Jurkat, Clone E6-1 (cell line): ENCODE measurements at places on chromosomes 2 and 18.

DNA sequence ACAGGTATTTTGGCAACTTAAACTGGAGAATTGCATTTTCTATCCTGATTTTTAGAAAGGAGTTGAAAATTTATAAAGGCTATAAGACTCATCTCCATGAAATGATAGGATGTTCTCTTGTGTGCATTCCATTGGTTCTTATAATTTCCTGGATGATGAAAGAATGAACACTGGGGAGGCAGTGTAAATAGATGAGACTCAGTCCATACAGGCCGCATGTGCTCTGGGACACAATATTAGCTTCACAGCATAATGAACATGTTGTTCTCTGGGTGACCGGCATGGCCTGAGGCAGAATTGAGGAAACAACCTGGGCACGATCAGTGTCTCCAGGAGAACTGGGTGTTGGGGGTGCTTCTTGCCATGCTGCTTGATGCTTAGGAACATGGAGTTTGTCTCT is 38.8 kb downstream of the AOX1 start:
- DNase-seq: no peak

DNA sequence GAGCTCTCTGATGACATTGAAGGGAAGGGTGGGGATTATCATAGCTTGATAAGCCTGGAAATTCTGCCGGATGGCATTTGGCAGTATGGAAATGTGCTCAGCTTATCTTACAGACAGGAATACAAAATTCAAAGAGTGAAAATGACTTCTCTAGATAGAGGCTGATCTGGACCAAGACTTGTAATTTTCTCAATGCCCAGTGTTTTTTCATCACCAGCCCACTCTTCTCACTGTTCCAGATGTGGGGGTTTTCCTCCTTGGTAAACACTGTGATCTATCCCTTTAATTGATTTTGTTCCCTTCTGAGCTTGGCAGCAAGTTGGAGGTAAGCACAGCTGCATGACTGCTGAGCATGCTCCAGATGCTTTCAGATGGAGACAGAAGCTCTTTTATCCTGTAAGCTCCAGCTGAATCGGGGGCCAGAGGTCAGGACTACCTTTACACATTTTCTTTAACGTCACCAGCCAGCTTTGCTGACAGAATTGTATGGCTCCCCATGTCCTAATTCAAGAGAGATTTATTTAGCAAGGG is 287.4 kb upstream of the TCF4 start:
- no peak for DNase-seq

GRCh38 chr2:31287654-31288053 is 53.7 kb downstream of the EHD3 start:
- no peak for DNase-seq

DNA sequence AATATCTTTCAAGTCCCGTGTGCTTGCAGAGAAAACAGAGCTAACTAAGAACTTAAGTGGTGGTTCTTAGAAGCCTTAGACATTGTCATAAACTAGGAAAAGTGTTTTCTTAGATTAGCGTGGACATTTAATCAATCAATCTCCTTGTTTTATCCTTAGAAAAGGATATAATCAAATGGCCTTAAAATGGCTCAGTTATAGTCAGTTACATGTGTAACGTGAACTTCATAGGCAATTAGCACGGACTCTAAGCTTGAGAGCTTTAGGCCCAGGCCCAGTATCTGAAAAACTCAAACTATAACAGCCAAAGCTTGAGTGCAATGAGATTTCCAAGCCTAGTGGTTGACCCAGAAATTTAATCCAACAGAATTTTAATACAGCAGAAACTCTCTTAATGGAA is 43.5 kb upstream of the SP3 start:
- no peak for DNase-seq

DNA sequence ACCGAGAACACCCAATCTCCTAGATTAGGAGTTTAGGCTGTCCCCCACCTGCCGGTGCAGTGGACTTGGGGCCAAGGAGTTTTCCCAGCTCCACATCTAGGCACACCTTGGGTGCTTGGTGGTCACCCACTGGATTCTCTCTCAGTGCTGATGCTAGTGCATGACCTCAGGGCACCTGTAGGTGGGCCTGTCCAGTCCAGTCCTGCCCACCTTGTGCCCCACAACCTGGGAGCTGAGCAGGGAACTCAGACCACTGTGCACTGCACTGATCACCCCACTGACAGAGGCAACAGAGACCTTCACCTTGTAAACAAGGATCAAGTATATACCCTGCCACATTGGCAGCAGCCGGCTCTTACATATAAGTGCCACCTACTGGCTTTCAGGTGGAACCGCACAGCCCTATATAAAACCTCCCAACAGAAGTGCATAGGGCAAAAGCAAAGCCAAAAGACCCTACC is 12.7 kb upstream of the CDH19 start:
- DNase-seq: peak; percentile 17

- DNase-seq: no peak
Observed at GRCh38 chr18:58300867-58301266, 256.8 kb downstream of the NEDD4L start.

DNA sequence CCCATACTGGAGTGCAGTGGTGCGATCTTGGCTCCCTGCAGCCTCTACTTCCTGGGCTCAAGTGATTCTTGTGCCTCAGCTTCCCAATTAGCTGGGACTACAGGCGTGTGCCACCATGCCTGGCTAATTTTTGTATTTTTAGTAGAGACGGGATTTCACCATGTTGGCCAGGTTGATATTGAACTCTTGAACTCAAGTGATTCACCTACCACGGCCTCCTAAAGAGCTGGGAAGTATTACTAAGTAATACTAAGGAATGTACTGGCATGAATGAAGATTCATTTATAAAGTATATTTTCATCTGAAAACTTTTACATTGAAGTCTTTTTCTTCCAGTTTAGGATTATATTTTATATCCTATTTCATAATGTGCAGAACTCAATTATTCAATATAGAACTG is 38.1 kb downstream of the NUP35 start:
- DNase-seq: no peak

GRCh38 chr2:203534621-203535077 is 452 bp downstream of the RAPH1 start:
- no peak for DNase-seq

DNA sequence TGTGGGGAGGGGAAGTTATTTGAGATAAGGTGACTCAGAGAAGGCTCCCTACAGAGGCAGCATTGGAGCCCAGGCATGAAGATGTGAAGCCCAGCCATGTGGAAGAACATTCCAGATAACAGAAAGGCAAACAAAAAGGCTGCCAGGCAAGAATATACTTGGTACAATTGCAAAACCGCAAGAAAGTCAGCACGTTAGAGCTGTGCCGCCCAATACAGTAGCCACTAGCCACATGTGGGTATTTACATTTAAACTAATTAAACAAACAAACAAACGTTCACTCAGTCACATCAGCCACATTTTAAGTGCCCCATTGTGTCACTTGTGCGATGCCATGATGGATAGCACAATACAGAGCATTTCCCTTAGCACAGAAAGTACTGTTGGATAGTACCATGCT is 179.6 kb downstream of the SATB2 start:
- no peak for DNase-seq

DNA sequence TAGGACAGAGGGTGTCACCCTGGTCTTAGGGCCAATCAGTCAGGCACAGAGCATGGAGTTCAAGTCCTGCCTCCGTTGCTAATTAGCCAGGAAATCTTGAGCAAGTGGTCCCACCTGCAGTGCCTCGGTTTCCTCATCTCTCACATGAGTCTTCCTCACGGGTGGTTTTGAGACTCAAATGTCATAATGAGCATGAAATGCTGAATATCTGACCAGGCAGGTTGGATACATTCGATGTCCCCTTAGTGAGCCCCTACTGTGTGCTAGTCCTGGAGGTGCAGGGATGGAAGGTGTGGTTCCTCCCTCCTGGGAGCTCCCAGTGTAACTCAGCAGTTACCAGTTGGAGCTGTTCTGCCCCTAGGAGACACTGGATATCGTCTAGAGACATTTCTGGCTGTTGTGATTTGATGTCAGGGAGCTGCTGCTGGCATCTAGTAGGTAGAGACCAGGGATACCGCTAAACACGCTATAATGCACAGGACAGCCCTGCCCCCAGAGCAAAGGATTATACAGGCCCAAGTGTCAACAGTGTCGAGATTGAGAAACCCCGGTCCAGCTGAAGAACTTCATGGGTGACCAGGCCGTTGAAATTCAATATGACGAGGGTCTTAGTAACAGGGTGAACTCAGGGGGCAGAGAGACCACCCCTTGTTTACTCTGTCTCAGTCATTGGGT is 118.5 kb upstream of the TWIST2 start:
- no peak for DNase-seq

DNA sequence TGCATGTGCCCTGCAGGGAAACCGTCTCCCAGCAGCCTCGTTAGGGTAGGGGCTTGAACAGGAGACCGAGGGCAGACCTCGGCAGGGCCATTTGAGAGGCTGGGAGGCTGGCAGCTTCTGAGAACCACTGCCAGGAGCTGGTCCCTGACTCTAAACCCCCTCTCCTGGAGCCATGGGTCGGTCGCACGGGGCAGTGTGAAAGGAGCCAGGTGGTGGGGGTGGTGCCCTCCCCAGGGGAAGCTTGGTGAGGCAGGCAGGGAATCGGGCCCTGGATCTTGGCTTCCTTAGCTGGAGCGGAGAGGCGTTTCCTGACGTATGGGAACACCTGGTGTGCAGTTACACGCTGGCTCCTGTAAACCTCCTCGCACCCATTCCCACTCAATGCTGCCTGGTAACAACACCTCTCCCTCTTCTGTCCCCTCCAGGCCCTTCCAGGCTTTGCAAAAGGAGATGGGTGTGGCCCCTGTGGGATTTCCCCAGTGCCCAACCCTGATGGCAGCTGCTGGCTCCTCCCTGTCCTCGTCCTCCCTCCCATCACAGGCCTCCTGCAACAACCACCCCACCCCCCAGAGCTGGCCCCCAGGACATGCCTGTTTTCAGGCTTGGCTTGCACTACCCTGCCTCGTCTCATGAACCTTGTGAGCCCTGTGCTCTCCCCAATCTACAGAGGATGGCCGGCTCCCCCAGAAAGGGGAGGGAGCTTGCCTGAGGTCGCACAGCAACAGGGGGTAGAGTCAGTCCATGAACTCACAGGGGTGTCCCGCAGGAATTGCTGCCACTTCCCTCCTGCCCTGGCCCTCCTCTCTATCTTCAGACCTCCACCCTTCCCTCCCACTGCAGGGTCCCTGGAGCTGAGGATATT is 24.4 kb downstream of the ADRA2B start:
- no peak for DNase-seq

DNA sequence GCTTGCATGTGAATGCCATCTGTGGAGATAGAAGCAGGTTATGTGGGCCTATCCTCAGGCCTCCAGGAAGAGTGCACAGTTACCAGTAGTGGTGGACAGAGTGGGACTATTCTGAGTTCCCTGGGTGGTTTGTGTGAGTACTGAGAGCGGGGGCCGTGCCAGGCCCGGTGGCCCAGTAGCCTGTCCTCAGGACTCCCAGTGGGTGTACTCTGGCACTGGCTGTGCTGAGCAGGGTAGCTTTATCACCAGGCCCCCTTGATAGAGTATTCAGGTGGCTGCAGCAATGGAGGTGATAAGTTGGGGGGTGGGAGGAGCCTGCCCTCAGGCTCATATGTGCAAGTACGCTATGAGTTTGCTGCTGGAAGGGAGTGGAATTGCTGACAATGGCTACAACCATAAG is 979.0 kb upstream of the PIK3C3 start:
- DNase-seq: no peak

GRCh38 chr18:25737710-25738311 is 352.6 kb downstream of the SS18 start:
- DNase-seq: no peak

DNA sequence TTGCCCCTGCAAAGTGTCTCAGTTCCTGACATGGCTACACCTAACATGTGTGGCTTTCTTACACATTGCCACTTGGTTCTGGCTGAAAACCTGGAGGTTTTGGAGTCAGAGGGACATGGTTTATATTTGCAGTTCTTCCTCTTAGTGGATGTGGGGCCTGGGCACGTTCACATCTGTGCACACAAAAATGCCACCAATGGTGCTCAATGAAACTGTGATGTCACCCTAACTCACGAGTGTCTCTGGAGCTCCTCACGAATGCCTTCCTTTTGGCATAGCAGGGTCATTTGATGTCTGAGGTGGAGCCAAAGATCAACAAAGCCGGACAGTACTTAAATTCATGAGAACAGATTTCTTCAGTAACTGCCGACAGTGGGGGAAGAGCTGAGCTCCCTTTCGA is 231.7 kb upstream of the HS6ST1 start:
- DNase-seq: no peak

DNA sequence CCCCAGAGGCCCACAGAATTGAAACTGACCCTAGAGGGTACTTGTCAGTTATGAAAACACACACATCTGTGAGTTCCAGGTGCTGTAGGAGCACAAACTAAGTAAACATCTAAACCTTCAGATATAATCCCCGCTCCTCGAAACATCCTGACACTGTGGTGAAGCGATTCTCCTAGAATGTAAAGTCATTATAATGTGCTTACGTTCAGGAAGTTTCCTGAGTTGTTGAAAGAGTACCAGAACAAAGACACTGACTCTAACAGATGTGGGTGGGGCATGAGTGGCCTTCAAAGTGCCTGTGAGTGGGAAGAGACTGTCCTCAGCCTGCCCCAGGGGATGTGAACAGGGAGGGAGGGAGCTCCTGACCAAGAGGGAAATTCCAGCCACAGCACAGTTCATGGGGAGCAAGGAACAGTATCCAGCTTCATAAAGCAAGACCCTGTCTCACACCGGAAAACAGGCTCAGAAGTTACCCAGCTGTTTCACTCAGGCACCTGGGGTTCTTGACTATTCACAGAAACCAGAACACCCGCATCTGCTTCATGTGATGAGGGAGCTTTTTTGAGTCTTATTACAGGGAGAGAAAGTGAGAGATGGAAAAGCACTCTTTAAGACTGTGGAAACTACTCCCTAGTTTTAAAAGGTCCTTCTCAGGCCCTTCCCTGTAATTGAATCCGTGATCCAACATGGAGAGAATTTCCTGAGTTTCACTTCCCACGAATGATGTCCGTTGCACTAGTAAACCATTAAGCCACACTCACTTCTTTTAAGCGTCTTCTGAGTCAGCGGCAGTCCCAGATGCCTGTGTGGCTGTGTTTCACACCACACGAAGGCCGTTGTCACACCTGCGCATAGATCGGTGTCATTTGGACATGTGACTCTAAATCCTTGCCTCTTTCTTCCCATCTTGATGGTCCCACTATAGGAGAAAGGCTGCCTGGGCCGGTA is 88.6 kb upstream of the EML6 start:
- DNase-seq: peak; percentile 84

GRCh38 chr18:47120428-47120827 is 29.9 kb downstream of the HDHD2 start:
- no peak for DNase-seq

- peak; percentile 9 for DNase-seq
Observed at GRCh38 chr2:168089200-168089599, 158.2 kb downstream of the STK39 start.
